ENCODE measurements at places on chromosomes 3 and 15.

DNA sequence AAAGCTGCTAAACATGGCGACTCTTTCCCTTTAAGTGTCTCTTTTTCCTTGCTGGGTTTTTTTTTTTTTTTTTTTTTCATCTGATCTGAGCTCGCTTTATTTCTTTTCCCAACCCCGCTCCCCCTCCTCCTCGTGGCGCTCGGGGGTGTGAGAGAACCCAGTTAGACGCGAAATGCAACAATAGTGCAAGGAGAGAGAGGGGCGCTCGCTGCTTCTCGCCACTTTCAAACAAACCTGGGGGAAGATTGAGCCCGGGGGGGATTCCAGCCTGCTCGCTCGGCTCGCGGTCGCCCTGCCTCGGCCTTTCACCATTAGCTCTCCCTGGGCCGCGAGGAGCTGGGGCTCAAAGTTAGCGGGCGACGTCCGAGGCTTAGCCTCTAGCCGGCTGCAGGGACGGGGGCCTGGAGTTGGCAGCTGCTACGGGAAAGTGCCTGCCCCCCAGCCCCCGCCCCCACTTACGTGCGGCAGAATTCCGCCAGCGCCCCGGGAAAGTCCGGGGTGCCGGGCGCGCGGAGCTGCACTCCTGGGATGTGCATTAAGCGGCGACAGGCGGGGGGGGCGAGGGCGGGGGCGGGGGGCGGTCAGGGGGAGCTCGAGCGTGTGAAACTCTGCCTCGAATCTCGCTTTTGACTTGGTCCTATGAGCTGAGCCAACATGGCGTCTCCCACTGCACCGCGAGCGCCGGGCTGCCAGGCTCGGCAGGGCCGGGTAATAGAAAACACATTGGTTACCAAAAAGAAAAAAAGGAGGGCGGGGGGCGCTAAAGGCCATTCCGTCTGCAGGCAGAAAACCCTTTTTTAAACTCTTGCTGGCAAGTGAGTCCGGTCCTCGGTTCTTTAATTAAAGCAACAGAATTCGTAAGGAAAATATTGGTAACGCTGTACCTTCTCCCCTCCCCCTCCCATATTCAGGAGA is 10.4 kb downstream of the NR2F2 start:
- peak; percentile 81 for DNase-seq

- DNase-seq: no peak
These were observed 329.7 kb downstream of the RORA start for GRCh38 chr15:60899322-60899966.

DNA sequence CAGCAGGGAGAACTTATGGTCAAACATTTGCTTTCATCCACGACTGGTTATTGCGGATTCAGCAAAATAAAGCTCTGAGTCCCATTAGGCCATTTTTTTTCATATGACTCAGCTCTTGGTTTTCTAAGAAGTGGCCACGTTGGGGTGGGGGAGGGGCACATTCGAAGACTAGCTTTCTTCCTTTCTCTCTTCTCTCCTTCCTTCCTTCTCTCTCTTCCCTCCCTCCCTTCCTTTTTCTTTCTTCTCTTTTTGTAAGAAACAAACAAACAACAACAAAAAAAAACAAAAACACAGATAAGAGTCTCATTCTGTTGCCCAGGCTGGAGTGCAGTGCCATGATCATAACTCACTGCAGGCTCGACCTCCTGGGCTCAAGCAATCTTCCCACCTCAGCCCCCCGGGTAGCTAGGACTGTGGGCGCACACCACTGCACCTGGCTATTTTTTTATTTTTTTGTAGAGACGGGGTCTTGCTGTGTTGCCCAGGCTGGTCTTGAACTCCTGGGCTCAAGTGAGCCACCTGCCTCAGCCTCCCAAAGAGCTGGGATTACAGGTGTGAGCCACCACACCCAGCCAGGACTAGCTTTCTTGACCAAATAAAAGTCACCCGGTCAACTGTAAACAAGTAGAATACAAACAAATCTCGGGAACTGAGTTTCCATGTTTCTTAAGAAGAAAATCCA is 41.6 kb downstream of the ABCC5 start:
- DNase-seq: peak; percentile 30

- peak; percentile 21 for DNase-seq
These were observed 5.0 kb downstream of the TMEM207 start for GRCh38 chr3:190444576-190445145.

DNA sequence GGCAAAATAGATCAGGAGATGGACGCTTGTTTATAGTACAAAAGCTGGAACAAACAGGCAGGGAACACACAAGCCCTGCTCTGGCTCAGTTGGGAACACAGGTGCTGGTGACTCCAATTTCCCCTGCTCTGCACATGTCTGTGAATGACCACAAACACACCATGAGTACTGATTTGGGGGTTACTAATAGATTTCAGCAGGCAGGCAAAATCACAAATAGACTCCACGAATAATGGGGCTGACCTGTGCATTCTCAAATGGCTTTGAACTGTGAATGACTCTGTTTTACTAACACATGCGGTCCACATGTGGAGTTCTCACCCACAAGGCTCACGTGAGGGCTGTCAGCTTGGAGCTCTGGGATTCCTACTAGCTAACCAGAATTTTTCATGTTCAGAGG is 3.9 kb downstream of the RTP3 start:
- no peak for DNase-seq

- DNase-seq: peak; percentile 98
These were observed 3.7 kb downstream of the EOGT start for GRCh38 chr3:69009559-69010410.

- no peak for DNase-seq
These were observed 16.5 kb downstream of the HPS3 start for GRCh38 chr3:149145974-149146373.

GRCh38 chr3:38173834-38174418 is 8.6 kb downstream of the OXSR1 start:
- DNase-seq: no peak

DNA sequence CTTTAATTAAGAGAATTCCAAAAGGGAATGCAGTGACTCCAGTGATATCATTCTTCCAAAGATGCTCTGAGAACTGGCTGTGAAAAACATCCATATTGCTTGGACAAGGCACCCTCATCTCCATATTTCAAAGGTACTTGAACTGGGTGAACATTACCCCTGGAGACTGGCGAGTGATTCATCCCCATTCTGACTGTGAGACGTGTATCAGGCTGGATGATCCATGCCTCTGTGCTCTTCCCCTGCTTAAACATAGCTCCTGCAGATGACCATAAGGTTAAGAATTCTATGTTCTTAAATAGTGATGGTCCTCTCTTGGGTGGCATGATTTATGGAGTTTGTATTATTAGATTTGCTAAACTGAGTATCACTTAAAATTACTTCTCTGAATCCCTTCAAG is 137.8 kb downstream of the GABRB3 start:
- DNase-seq: no peak

DNA sequence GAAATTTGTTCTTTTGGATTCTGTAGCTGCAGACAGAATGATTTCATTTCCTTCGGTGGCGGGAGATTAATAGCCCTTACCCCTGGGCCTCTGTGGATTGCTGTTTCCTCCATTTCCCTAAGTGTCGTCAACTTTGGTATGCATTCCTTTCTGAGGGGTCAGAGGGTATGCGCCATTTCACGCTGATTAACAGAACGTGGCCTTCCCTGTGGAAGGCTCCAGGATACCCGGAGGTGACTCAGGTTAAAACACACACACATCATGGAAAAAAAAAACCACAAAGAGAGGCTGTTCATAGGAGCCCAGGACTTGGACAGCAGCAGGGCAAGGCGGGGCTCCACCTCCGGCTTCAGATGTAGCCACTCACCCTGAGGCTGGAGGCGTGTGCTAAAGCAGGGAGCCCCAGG is 51.9 kb downstream of the EPHB1 start:
- DNase-seq: peak; percentile 96

DNA sequence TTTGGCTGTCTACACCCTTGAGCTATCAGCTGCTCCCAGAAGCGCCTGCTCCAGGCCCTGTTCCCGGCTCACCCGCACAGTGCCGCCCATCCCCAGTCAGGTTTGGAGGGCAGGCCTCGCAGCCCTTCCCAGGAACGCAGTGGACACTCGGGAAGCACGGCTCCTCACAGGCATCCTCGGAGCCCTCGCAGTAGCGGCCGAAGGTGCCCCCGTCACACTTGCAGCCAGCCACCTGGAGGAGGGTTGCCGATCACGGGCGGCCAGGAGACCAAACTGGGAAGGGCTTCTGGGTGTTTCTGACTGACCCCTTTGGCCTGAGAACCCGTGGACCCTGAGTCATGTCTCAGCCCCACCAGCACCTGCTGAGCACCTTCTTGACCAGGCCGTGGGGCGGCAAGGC is 33.4 kb downstream of the MUC20 start:
- no peak for DNase-seq

- DNase-seq: no peak
These were observed 81.1 kb upstream of the ZNF280D start for GRCh38 chr15:56814429-56814828.

DNA sequence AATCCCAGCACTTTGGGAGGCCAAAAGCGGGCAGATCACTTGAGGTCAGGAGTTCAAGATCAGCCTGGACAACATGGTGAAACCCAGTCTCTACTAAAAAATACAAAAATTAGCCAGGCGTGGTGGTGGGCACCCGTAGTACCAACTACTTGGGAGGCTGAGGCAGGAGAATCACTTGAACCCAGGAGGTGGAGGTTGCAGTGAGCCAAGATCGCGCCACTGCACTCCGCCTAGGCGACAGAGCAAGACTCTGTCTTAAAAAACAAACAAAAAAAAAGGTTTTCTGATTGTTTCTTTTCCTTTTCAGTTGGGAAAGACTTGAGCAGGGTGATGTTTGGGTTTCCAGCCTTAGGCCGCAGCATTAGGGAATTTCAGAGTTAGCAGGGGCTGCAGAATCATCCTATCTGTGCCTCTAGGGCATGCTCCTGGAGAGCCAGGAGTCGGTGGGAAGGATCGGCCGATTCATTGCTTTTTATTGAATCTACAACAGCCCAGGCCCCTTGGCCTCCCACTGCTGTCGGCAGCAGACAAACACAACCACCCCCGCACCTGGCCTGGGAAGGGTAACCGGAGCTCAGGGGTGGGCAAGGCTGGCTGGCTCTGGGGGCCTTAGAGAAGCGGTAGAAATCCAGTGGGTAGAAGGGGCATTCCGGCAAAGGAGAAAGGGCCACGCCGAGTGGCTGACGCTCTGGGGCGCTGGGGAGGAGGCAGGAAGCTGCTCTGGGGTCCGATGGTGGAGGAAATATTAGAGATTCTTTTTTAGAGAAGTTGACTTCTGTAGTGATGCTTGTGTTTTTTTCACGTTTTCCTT is 6.3 kb downstream of the CHAC1 start:
- DNase-seq: no peak

DNA sequence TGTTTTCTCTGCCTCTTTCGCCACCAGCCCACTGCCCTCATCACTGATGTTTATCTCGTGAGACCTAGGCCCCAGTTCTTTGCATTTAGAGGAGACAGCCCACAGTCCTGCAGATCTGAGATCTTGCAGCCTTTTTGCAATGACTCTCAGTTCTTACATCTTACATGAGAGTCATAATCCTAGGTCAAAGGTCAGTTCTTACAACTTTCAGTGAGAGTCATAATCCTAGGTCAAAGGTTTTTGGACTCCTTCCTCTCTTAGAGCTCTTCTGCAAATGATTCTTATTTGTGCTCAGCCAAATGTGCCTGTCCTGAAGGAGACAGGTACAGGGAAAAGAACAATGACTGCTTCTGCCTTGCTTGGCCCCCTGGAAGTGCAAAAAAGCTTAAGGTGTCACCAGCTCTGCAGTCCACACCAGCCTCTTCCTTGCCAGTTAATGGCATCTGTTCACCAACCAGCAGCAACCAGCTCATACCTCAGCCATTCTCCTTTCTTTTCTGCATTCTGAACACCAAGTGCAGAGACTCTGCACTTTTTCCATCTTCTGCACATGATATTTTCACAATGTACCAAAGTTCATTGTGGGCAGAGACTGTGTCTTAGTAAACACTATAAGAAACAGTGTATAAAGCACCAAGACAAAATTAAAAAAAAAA is 67.1 kb downstream of the ABHD5 start:
- no peak for DNase-seq

GRCh38 chr15:66650433-66650832 is 51.6 kb upstream of the SMAD6 start:
- DNase-seq: peak; percentile 33

DNA sequence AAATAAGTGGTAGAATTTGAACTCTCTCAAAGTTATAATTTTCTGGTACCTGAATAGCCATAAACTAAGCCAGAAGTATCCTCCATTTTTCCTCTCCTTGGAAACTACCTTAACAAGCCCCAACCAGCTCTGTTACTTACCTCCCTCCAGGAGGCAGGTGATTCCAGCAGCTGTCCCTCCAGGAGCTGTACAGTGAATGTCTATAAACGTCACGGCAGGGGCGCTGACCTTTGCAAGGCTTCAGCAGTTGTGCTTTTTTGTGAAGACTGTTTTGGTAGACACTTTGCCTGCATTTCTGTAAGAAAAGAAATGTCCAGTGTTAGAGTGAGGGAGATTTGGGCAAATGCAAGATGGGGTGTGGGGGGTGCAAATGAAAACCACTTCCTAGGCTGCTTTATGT is 67.2 kb downstream of the LEO1 start:
- no peak for DNase-seq

DNA sequence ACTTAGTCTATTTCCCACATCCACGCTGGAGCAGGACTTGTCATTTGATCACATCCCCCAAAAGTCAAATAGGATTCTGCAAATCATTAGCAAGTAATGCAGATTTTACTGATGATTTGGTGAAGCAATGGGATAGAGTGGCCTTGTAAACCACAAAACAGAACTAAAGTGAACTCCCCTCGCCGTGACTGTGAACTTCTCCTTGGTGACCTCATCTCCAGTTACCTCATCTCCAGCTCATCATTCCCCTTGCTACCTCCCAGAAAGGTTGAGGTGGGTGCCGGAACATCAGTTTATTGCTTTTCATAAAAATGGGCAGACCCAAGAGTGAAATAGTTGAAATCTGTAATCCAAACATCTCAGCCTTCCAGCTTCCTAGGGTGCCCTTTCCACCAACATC is 36.7 kb upstream of the ADPGK start:
- DNase-seq: no peak

- peak; percentile 10 for DNase-seq
These were observed 197.7 kb downstream of the CD47 start for GRCh38 chr3:107892955-107893624.

DNA sequence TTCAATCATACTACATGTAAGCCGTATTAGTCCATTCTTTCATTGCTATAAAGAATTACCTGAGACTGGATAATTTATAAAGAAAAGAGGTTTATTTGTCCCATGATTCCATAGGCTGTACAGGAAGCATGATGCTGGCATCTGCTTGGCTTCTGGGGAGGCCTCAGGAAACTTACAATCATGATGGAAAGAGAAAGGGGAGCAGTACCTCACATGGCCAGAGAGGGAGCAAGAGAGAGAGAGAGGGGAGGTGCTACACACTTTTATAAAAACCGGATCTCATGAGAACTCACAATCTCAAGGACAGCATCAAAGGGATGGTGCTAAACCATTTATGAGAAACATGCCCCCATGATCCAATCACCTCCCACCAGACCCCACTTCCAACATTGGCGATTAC is 14.3 kb upstream of the CLASP2 start:
- no peak for DNase-seq

- DNase-seq: peak; percentile 26
These were observed 546.9 kb downstream of the RBMS3 start for GRCh38 chr3:29827756-29828155.

DNA sequence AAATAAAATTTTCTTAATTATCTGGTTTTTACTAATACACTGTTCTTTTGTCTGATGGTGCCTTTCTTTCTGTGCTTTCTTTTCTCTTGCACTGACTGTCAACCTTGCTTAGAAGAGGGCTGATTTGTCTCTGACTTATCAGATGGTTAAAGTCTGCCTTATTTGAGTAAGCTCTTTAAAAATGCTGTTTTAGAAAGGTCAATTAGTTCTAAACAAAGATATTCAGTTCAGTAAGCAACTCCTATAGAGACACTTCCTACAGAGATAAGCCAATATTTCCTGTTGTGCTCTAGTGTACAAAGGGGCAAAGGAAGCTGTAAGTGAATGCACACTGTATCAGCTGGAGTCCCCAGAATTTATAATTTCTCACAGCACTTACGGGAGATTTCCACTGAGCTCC is 153.4 kb upstream of the TSPAN3 start:
- no peak for DNase-seq

Data from GM23248 (cell line).